ENCODE measurements at places on chromosomes 7 and 10.

GRCh38 chr7:41190581-41190980, 512.3 kb downstream of the INHBA start:
- DNase-seq = no peak

- no peak for DNase-seq
Observed at GRCh38 chr10:113713640-113713982, 33.9 kb downstream of the CASP7 start.

DNA sequence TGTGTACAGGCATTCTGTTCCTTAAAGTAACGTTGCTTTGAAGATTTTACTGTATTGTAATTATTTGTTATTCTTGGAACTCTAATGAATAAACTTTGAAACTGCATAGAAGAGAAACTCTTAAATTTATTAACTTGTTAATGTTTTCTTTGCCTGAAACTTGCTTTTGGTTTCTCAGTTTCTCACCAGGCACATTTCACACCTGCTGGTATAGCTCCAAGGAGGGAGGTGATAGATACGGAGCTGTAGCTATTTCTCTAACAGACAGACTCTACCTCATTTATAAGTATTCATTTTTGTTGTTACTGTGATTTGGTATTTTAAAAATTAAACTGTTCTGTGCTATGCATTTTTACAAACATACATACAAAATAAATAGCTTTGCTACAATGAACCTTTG, 32.7 kb downstream of the R3HCC1L start:
- no peak for DNase-seq

GRCh38 chr7:138880881-138881578, 83.0 kb upstream of the ATP6V0A4 start:
- no peak for DNase-seq

DNA sequence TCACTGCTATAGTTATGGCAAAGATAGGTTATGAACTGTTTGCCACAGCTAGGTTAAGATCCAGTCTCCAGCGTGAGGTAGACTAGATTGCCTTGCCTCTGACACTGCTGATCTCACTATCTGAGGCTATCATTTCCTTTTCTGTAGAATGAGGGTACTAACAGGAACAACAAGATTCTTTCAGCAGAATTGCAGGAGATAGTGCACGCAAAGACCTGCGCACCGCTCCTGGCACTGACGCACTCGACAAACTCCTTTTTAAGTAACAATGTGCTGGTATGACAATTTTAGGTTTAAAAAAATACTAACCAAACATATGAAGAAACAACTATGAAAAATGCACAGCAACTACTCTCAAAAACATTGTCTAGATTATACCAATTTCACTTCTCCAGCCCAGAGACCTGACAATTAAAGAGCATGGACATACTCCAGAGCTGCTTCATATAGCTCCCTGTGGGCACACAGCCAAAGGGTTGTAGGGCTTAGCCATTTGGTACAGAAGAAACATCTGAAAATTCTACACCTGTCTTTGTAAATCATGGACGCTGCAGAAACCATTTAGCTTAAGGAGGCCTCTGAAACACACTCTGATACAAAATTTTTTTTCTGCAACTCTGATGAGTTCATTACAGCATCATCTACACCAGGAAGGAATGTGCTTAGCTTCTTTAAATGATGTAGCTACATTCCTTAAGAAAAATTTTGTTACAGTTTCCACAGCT, 7.8 kb downstream of the ADAM12 start:
- no peak for DNase-seq
